Fibroblast of lung (primary cell): ENCODE measurements at places on chromosomes 13 and 19. TPM values are rescaled to one million over a fixed set of nuclear protein-coding genes. Genes with fewer than 3 reads are reported as not detected.

The ZNF682 gene
- 1.3 and 2.5 TPM in 2 replicates for total RNA-seq

The ZNF155 gene
- total RNA-seq: 9.0 and 12.2 TPM in 2 replicates

The ETFB gene
- 71.7 and 123 TPM in 2 replicates for total RNA-seq

The ZNF57 gene
- total RNA-seq: 4.1 and 5.3 TPM in 2 replicates

The TEKTIP1 gene
- not detected in 2 replicates for total RNA-seq

The BRSK1 gene
- 3.9 and 5.1 TPM in 2 replicates for total RNA-seq

The PEG3 gene
- total RNA-seq: 3.9 and 5.6 TPM in 2 replicates

The IFI30 gene
- 3.1 and 8.8 TPM in 2 replicates for total RNA-seq

The SLC25A41 gene
- under 0.01 and 0.26 TPM in 2 replicates for total RNA-seq

The RETN gene
- not detected in 2 replicates for total RNA-seq

The GARIN5A gene
- 0.51 and 0.66 TPM in 2 replicates for total RNA-seq

The UNC13A gene
- under 0.01 TPM in 2 replicates for total RNA-seq

The ZNF563 gene
- 3.1 and 5.3 TPM in 2 replicates for total RNA-seq

The TJP3 gene
- total RNA-seq: not detected in 2 replicates

The C19orf47 gene
- 4.4 and 5.1 TPM in 2 replicates for total RNA-seq

The NTF4 gene
- not detected in 2 replicates for total RNA-seq

The SERTAD3 gene
- total RNA-seq: 22.3 and 23.6 TPM in 2 replicates

The CEACAM5 gene
- total RNA-seq: not detected in 2 replicates

The TPTE2 gene
- not detected in 2 replicates for total RNA-seq

The SOX1 gene
- not detected in 2 replicates for total RNA-seq

The TRAPPC6A gene
- total RNA-seq: 15.9 and 20.0 TPM in 2 replicates

The TEAD2 gene
- 19.2 and 24.1 TPM in 2 replicates for total RNA-seq

The ZNF845 gene
- total RNA-seq: 9.7 and 9.8 TPM in 2 replicates

The CCDC8 gene
- total RNA-seq: 13.4 and 17.2 TPM in 2 replicates

The ZNF43 gene
- 3.1 and 4.3 TPM in 2 replicates for total RNA-seq

The TICAM1 gene
- total RNA-seq: 2.1 and 4.1 TPM in 2 replicates

The TSC22D1 gene
- 57.8 and 97.6 TPM in 2 replicates for total RNA-seq

The WDR87 gene
- not detected in 2 replicates for total RNA-seq

The CYP4F8 gene
- total RNA-seq: not detected in 2 replicates

The COMP gene
- 0.17 and 0.26 TPM in 2 replicates for total RNA-seq

The GRIK5 gene
- 0.77 and 3.5 TPM in 2 replicates for total RNA-seq

The ERICH4 gene
- total RNA-seq: not detected in 2 replicates

The S1PR2 gene
- 25.9 and 39.3 TPM in 2 replicates for total RNA-seq

The TMEM86B gene
- 1.3 TPM in 2 replicates for total RNA-seq

The C3 gene
- total RNA-seq: 1.2 and 27.0 TPM in 2 replicates

The ZNF738 gene
- total RNA-seq: 2.1 and 3.8 TPM in 2 replicates

The LSR gene
- 0.26 and 0.33 TPM in 2 replicates for total RNA-seq

The SMIM44 gene
- not detected in 2 replicates for total RNA-seq
